ENCODE measurements at places on chromosomes 1 and 21. TPM values are rescaled to one million over a fixed set of nuclear protein-coding genes. Genes with fewer than 3 reads are reported as not detected.

DNA sequence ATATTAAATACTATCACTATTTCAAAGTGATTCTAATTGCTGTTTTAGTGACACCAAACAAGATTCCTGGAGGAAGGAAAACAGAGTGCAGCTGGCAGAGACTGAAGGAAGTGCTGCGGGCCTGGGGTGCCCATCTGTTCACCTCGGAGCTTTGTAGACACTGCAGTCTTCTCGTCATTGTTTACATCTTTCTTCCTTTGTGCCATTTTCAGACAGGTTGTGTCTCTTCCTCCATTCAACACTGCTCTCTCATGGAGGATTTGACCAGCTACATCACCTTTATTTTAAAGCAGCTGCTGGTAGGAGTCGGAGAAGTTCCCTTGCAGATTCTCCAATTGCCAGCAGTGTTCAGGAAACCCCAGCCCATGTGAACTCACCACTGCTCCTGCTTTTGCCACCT is 37.3 kb downstream of the ABCA4 start:
- DNase-seq = no peak

DNA sequence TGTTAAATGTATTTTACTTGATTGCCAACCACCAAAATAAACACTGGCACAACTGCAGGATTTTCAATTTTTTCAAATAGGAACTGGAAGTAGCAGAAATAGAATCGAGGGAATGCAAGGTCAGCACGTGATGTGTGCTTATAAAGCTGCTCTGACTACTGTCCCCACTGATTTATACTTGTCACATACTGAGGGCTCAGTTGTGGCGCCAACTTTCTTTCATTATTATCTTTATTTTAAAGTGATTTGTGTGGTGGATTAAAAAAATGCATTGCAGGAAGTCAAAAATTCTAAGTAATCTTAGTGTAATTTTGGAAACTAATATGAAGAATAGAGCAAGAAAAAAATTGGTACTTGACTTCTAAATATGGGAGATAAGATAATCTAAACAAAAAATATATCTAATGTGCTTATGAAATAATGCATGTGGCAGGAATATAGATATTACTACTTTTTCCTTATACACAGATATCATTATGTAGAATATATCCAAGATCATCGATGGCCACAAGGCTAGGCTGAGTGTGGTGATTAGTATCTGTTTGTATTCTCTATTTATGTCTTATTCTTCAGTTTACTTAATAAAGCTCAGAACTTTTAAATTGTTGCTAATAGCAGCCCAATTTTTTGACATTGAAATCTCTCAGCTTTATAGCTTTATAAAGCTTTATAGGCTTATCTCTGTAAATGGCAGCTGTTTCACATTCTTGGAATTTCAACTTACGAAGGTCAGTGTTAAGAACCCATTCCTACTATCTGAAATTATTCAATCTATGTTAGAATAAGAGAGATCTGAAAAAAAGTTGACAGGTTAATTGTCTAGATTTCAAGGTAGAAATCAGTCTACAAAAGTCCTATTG is 404.5 kb upstream of the ADAMTS5 start:
- DNase-seq = no peak

Gene TMEM50A
- total RNA-seq = 99.1 TPM

- DNase-seq = no peak
Measured at GRCh38 chr1:157193702-157194391, 55.7 kb upstream of the ETV3 start.

DNA sequence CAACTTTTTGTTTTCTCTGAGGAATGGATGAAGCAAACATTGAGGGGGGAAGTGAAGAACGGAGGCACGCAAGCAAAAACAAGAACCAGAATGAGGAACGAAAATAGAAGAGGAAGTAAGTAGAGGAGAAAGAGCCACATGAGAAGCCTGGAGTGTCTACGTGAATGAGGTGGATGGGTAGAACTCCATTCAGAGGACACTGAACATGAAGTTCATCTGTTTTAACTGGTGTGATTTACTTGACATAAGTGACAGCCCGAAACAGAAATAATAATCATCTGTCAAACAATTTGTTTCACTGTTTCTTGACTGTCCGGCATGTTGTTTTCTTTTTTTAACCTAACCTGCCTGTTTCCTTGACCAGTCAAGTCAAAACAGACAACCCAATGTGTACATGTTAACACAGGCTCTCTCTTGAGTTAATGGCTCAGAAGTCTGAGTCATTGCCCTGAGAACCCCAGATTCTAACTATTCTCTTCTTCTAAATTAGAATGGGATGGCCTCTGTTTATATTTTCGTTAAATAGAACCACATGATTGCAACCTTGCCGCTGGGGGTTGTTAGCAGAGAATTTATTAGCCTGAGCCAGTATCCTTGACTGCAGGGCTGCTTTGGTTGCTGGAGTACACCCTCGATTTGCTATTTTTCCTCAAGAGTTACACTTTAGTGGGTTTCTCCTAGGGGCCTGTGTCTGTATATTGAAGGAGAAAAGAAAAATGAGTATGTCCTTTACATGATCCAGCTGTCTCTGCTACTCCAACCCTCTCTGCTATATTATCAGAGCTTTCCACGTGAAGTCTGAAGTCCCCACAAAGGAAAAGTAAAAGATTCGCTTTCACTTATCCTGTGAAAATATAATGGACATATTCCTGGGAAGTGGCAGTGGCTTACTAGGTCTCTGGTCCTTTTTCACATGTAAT is 151.7 kb downstream of the ZC3H11B start:
- no peak for DNase-seq

- DNase-seq = no peak
Measured at GRCh38 chr1:116677474-116678062, 10.0 kb upstream of the IGSF3 start.

Gene CNR2
- not detected for total RNA-seq

DNA sequence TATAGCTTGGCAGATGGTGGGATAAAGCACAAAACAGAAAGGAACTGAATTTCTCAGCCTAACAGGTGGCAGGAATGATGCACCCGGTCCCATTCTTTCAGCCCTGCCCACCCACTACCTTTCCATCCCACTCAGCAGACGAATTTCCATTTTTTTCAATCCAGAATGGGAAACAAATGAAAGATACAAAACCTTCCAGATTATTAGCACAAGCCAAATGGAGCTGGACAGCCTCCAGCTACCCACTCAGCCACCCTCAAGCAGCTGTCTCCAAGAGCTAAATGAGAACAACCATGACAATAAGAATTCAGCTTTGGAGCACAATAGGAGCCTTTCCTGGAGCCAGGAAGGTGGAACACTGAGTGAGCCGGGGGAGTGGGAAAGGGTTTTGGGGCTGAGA is 96.3 kb upstream of the ST6GALNAC5 start:
- DNase-seq = no peak

GRCh38 chr1:245467804-245468203 is 313.0 kb downstream of the KIF26B start:
- DNase-seq = no peak

All from heart left ventricle (tissue), 16 donors.